ENCODE measurements at places on chromosomes 7 and 10.
A peak's percentile ranks its signal among the peaks of the same experiment; 100 is the strongest.

DNA sequence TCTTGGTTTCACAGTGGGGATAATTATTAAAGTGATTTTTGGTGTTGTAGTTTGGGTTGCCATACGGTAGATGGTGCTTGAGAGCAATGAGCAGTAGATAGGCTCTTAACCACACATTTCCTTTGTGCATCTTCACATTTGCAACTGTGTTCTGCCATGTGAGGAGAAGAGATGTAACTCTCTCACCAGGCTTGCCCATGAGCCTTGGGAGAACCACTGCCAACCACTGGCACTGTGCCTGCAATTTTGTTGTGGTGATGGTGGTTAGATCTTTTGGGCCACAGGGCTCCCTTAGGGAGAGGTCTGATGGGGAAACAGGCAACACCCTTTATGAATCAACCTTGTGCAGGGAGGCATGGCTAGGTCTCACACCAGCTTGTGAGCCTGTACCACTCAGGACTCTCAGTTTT is 204.3 kb downstream of the CCDC7 start:
- no peak for DNase-seq

GRCh38 chr10:3897156-3897555 is 112.1 kb upstream of the KLF6 start:
- DNase-seq, result no peak

GRCh38 chr7:32259931-32260596 is 189.9 kb upstream of the PDE1C start:
- no peak for DNase-seq

- DNase-seq, result no peak
Measured at GRCh38 chr7:139725077-139725476, 52.7 kb downstream of the HIPK2 start.

GRCh38 chr7:111324228-111324627 is 233.3 kb downstream of the LRRN3 start:
- peak; percentile 49 for DNase-seq

DNA sequence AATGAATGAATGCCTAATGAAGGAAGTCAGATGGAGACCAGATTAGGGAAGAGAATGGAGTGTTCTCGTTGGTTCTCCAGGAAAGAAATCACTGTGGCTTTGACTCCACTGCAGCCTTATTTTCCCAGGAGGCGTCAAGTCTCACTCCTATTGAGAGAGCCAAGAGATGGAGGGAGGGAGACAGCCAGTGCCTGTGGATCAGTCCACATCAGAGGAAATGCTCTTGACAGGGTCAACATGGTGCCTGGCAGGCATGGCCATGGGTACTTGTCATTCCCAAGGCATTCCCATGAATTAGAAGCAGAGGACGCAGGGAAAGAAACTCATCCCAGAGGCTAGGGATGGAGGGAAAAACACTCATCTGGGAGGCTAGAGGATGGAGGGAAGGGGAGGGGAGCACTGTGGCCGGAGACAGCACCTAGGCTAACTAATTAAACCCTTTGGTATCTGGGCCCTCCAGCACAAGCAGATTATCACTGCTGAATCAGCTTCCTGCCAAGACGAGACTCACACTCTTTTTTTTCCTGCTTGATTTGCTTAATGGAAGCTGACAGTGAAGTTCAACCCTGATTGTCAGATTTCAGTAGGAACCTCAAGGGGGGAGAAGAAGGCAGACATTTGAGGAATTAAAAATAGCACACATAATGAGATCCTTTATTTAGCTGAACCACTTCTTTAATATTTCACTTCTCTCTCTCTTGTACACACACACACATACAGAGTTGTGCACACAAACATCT is 1233.2 kb upstream of the AUTS2 start:
- DNase-seq, result no peak

DNA sequence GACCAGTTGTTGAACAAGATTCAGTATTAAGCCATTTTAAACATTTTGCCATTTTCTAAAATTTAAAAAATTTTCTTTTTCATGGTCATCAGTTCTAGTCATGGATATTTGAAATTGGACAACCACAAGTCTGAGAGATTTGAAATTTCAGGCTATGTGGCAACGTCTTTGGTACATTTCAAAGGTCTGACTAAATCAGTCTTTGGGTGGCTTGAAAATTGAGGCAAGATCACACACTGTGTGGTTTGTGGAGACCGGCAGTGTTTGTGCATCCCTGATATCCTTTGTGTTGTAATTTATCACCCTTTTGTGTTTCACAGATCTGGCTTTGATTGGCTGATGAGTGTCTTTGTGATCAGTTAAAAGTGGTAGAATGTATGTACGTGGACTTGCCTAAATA is 35.7 kb downstream of the CCAR1 start:
- DNase-seq, result no peak

- no peak for DNase-seq
Measured at GRCh38 chr7:73340514-73340913, 12.6 kb downstream of the FKBP6 start.

- DNase-seq, result peak; percentile 49
Measured at GRCh38 chr7:129739427-129739826, 127.9 kb downstream of the NRF1 start.

- no peak for DNase-seq
Measured at GRCh38 chr10:71216751-71217265, 4.4 kb downstream of the UNC5B start.

GRCh38 chr10:131203456-131204357 is 107.8 kb downstream of the TCERG1L start:
- no peak for DNase-seq

GRCh38 chr10:72595436-72595835 is 30.4 kb downstream of the MICU1 start:
- no peak for DNase-seq

DNA sequence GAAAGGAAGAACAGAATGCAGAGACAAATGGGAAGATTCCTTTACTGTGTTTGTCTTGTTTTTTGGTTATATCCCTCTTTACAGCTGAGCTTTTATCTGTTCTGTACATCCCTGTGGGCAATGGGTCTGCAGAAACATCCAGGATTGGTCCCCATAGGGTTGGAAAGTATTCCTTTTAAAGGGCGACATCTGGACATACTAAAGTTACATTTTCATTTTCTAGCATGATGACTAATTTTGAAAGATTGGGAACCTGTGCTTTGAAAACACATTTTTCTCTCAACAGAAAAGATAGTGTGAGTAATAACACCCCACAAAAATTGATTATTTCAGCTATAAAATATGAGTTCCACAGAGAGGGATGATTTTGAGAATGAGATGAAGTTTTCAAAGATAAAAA is 435.8 kb downstream of the GPAM start:
- DNase-seq, result no peak

DNA sequence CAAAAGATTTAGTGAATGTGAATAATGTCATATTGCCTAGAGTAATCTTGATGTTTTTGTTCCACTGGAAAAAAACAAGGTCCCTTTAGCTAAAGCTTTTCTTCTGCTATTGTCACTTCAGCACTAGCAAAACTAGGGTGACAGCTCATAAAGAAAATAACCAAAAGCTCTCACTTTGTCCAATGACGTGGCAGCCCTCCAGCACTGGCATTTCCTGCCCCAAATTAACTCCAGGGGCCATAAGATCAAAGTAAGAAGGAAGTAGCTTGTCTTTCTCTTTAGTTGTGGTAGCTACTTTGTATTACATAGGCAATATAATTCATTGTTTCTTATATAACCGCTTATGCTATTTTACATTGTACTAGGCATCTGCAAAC is 47.3 kb downstream of the LRRN3 start:
- peak; percentile 74 for DNase-seq

- peak; percentile 73 for DNase-seq
Measured at GRCh38 chr10:100338434-100339036, 8.5 kb upstream of the SCD start.

DNA sequence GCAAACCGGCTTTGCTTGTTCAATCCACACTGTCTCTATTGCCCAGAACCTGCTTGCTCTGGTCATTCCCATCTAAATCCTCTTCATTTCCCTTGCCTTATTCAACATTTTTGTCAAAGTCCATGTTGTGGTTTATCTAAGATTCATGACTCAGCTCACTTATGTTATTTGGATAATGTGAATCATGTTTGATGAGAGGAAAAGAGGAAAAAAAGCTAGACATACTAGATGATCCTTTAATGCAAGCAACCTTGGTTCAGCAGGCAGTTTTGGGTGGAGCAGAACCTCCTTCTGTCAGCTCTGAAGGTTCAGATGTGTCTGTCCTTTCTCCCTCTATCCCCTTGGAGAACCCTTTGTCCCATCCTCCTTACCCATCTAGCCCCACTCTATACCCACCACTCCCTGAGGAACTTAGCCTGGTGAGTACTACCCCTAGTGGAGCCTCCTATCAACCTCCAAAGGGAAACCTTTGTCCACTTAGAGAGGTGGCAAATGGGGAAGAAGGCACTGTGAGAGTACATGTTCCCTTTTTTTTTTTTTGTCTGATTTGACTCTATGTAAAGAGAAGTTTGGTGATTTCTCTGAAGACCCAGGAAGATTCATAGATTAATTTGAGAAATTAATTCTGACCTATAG is 2.1 kb upstream of the SAMD9L start:
- peak; percentile 27 for DNase-seq

- no peak for DNase-seq
Measured at GRCh38 chr10:126744571-126744970, 74.1 kb upstream of the C10orf90 start.

- no peak for DNase-seq
Measured at GRCh38 chr10:1932692-1933094, 195.4 kb upstream of the ADARB2 start.

- no peak for DNase-seq
Measured at GRCh38 chr10:30747633-30748032, 118.1 kb upstream of the LYZL2 start.

- no peak for DNase-seq
Measured at GRCh38 chr7:74570533-74571156, 86.9 kb upstream of the GTF2I start.

DNA sequence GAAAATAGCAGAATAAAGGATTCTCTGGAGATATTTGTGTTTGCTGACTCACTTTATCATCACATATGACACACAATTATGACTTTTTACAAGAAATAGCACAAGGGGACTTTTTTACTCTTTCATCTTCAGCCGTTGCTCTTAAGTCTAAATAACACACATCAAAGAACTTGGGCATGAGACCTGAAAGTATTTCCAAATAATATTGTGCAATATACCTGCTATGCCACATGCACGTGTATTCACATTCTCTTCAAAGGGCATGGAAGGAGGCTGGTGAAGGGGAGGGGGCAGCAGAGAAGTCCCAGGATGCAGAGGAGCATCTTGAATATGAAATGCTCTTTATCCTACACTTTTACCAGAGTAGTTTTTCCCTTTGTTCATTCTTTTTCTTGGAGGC is 4.1 kb upstream of the ADARB2 start:
- DNase-seq, result no peak

GRCh38 chr7:141328290-141328689 is 222.9 kb upstream of the AGK start:
- no peak for DNase-seq

GRCh38 chr10:21724687-21725367 is 190.8 kb downstream of the MLLT10 start:
- peak; percentile 97 for DNase-seq

- no peak for DNase-seq
Measured at GRCh38 chr10:13272164-13272571, 27.7 kb downstream of the PHYH start.

DNA sequence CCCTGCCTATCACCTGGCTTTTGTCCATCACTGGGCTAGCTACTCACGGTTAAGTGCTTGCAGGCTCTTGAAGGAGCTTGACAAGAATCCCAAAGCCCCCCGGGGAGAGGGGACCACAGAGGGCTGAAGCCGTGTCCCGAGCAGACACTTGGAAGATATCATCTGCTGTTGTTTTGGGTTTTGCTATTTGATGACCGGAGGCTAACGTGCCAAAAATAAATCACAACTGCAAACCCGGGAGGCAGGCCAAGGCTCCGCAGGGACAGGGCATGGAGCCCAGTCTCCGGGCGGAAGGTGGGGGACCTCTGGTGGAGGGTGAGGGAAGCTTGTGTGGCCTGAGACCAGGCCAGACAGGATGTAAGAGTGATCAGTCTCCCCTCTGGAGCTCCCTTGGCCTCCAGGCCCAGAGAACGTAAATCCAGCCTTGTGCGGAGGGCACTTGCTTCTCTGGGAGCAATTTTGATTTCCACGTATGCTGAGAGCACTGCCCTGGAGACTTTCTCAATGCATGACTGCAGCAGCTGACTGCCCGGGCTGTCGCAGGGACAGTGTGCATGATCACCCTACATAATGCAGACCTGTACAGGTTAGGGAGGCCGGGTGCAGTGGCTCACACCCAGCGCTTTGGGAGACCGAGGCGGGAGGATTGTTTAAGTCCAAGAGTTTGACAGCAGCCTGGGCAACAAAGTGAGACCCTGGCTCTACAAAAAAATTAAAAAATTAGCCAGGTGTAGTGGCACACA is at the start of gene PHKG1:
PHKG1 (minus strand) TSS at position 164 of the 743 bp plus-strand sequence. CDS start 4,011 bp downstream, outside the sequence.
- DNase-seq, result no peak

DNA sequence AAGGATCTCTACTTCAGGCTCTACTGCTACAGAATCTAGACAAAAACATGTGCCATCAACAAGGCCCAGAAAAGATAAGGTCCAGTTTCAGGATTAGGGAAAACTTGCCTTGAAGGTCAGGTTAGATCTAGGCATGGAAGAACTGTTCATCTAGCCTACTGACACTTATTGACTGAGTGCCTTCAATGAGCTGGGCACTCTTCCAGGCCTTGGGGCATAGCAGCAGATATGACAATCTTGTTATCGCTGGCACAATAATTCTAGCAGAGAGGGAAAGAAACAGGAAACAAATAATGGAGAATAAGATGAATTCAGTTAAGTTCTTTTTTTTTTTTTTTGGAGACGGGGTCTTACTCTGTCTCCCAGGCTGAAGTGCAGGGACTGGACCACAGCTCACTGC is 71.6 kb downstream of the ADCYAP1R1 start:
- DNase-seq, result no peak

DNA sequence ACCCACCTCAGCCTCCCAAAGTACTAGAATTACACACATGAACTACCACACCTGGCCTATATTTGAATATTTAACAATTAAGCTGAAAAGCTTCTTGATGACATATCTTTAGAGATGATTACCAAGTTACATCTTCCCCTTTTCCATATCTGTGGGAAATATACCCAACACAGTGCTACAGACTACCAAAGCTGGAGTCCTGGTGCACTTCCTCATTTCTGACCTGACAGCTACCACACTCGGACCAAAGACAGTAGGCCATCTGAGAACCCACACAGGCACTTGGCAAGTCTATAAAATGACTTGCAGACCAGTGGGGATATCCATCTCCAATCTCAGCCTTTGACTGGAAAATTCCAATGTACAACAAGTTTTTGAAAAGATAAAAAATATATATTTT is 270.4 kb upstream of the KLF14 start:
- peak; percentile 76 for DNase-seq

- no peak for DNase-seq
Measured at GRCh38 chr10:22704471-22704911, 9.9 kb downstream of the PIP4K2A start.

GRCh38 chr10:22326145-22326702 is 5.3 kb downstream of the BMI1 start:
- DNase-seq, result no peak

DNA sequence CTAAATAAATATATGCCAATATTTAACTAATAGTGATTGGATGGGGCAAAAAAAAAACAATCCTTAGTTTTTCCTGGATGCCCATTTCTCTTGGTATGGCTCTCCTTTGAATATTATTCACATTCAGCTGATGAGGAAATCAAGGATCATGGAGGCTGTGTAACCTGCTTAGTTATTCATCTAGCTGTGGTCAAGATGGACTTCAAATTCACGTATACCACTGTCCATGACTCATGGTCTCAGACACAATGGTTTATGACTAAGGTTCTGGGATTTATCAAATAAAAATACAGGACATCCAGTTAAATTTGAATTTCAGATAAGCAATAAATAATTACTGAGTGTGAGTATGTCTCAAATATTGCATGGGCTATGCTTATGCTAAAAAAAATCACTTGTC is 191.5 kb upstream of the CELF2 start:
- no peak for DNase-seq

Measured in KBM-7 (cell line).